K562 (cell line): ENCODE measurements at places on chromosomes 6 and 20. TPM values are rescaled to one million over a fixed set of nuclear protein-coding genes. Genes with fewer than 3 reads are reported as not detected.

DNA sequence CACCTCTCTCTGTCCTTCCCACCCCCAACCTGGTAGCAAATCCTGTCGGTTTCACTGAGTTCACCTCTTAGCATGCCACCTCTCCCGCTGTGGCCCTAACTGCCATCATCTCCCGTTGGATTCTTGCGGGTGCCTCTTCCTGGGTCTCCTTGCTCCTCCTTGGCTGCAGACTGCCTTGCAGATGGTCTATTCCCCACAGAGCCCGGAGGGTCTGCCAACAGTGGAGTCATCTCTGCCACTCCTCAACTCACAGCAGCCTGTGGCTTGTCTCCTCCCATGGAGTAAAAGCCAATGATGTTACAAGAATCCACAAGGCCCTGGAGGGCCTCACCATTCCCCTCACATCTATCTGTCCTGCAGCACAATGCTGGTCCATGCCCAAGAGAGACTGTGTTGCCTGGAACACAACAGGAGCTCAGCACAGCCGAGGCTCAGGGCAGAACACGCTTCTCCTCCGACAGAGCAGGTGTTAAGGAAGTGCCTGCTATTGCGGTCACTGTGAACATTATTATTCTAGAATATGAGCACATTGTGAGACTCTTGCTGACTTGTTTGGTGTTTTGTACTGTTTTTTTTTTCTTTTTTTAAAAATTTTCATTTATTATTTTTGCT, 241.8 kb upstream of the SULF2 start:
- peaks cover 11% of the 10 kb centered on the region for H3K27me3 ChIP-seq
- no peak overlapping the region for H3K27ac ChIP-seq
- H3K4me1 ChIP-seq = no peaks in the 10 kb centered on the region

- no peaks in the 10 kb centered on the region for H3K4me1 ChIP-seq
- no peaks in the 10 kb centered on the region for H3K36me3 ChIP-seq
- H3K27ac ChIP-seq = no peak overlapping the region
- H3K4me3 ChIP-seq = no peak overlapping the region
- no peaks in the 10 kb centered on the region for H3K27me3 ChIP-seq
- no peak for DNase-seq
Observed at GRCh38 chr6:132198896-132199295, 202.4 kb downstream of the MOXD1 start.

The TCF19 gene
- polyA plus RNA-seq = 30.0 and 33.6 TPM in 2 replicates

The SIRPB1 gene
- polyA plus RNA-seq = not detected in 2 replicates

DNA sequence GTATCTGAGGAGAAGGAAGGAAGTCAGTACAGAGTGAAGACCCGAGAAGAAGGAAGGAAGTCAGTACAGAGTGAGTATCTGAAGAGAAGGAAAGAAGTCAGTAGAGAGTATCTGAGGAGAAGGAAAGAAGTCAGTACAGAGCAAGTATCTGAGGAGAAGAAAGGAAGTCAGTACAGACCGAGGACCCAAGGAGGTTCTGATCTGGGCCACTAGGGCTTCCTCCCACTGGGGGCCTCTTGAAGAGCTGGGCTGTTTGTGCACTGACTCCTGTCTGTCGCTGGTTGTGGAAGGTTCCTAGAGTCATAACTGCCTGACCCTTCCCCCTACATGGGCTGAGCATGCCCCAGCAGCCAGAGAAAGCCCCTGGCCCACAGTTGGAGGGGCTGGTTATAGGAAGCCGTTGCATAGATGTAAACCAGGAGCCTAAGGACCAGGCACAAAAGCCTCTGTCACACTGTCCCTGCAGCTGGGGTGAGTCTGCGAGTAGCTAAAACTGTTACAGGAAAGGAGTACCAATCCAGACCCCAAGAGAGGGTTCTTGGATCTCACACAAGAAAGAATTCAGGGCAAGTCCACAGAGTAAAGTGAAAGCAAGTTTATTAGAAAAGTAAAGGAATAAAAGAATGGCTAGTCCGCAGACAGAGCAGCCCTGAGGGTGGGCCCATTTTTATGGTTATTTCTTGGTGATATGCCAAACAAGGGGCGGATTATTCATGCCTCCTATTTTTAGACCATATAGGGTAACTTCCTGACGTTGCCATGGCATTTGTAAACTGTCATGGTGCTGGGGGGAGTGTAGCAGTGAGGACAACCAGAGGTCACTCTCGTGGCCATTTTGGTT, 395.9 kb downstream of the PREX1 start:
- H3K36me3 ChIP-seq = no peaks in the 10 kb centered on the region
- no peaks in the 10 kb centered on the region for H3K4me1 ChIP-seq
- H3K4me3 ChIP-seq = no peak overlapping the region
- no peaks in the 10 kb centered on the region; the same call in 1 of the 2 replicates for H3K27me3 ChIP-seq
- H3K27ac ChIP-seq = no peak overlapping the region

The ATRN gene
- polyA plus RNA-seq = 6.3 and 7.5 TPM in 2 replicates

GRCh38 chr20:63501818-63502670, 3.2 kb upstream of the EEF1A2 start:
- peaks cover 9% of the 10 kb centered on the region; the same call in 1 of the 3 replicates for H3K27me3 ChIP-seq
- no peaks in the 10 kb centered on the region for H3K36me3 ChIP-seq
- H3K4me3 ChIP-seq = no peak overlapping the region
- peaks cover 65% of the 10 kb centered on the region for H3K4me1 ChIP-seq
- DNase-seq = peak; percentile 56

The ANKRD66 gene
- not detected in 2 replicates for polyA plus RNA-seq

GRCh38 chr6:140045116-140045515, 670.7 kb upstream of the CITED2 start:
- H3K27me3 ChIP-seq = peaks cover under 1% of the 10 kb centered on the region; the same call in 1 of the 2 replicates
- H3K4me1 ChIP-seq = no peaks in the 10 kb centered on the region
- H3K36me3 ChIP-seq = no peaks in the 10 kb centered on the region
- DNase-seq = no peak

DNA sequence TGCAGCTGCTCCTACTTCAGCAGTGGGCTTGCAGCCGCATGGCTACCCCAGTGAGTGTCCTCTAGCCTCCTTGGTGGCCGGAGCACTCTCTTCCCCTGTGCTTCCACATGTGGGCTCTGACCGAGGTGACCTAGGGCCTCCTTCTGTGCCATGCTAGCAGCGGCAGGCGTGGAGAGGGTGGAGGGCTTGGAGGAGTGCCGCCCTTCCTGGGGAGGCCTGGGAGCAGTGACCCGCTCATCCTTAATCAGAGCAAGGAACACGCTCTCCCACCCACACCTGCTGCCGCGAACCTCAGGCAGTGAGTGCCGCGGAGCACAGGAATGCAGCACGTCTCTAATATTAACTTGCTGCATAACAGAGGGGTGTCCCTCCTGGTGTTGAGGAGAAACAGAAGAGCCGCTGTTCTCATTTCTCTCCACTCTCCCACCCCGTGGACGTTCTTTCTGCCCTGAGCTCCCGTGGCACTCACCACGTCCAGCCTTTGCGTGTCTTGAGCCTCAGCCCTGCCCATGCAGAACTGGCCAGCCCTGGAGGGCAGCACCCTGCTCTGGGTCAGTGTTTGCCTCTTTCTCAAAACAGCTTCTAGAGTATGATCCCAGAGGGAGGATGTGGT, 31.9 kb downstream of the DUSP22 start:
- no peak overlapping the region for H3K27ac ChIP-seq
- H3K4me1 ChIP-seq = peaks cover 5% of the 10 kb centered on the region; the same call in 1 of the 3 replicates
- no peaks in the 10 kb centered on the region for H3K36me3 ChIP-seq
- no peak overlapping the region for H3K4me3 ChIP-seq
- DNase-seq = no peak

DNA sequence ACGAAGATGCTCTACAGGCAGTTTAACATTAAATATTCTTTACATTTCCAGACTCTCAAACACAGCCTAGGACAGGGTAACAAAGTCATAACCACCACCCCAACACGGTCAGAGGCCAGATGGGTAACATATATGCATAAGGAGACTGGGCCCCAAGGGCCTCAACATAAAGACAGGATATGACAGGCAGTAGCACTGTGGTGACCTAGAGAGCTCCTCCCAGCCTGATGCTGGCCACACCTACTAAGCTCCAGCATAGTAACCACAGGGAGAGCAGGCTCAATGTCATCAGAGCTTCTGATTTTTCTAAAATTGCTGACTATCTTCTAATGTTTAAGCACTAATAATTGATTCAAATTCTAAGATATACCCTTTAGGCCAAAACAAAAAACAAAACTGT, 21.7 kb downstream of the SMLR1 start:
- no peaks in the 10 kb centered on the region for H3K4me1 ChIP-seq
- no peak for DNase-seq
- no peaks in the 10 kb centered on the region for H3K36me3 ChIP-seq
- no peak overlapping the region for H3K27ac ChIP-seq

GRCh38 chr6:105452924-105453756, 50.3 kb upstream of the PREP start:
- H3K4me1 ChIP-seq = no peaks in the 10 kb centered on the region
- H3K27me3 ChIP-seq = no peaks in the 10 kb centered on the region; the same call in none of the 2 replicates
- no peak overlapping the region for H3K4me3 ChIP-seq
- no peak overlapping the region for H3K27ac ChIP-seq
- no peak for DNase-seq

The FAM210B gene
- polyA plus RNA-seq = 56.0 and 60.7 TPM in 2 replicates

The DACT2 gene
- not detected in 2 replicates for polyA plus RNA-seq

The C6orf58 gene
- not detected in 2 replicates for polyA plus RNA-seq

- H3K4me3 ChIP-seq = no peak overlapping the region
- no peaks in the 10 kb centered on the region for H3K36me3 ChIP-seq
- DNase-seq = no peak
- H3K4me1 ChIP-seq = no peaks in the 10 kb centered on the region
- no peak overlapping the region for H3K27ac ChIP-seq
Observed at GRCh38 chr6:110332281-110332680, 25.9 kb downstream of the METTL24 start.

DNA sequence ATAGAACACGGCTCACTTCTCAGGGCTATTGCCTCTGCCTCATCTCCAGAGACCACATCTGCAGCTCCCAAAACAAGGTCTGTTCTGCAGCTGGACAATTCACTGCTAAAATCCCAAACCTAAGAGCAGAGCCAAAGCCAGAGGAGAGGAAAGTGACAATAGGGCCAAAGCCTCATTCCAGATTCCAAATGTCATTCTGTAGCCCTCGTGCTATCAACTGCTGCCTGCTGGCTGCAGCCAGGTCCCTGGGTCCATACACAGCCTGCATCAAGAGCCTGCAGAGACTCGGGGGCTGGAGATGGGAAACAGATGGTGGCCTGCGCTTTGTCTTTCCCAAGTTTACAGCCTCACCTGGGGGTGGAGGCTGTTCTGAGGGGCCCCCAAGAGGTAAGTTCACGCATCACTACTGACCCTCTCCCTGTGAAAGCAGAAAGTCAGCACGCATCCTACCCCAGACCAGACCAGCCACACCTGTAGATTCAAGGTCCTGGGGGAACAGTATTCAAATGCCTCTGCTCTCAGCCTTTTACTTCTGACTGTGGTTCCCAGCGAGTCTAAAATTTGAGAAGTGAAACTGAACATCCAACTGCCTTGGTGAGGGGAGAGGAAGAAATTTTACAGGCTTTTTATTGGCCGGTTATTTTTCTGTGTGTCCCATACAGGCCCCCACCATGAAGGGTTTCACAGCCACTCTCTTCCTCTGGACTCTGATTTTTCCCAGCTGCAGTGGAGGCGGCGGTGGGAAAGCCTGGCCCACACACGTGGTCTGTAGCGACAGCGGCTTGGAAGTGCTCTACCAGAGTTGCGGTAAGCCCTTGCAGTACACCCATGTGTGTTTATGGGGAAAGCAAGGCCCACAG, at the start of gene LY86:
TSS of gene LY86 (plus strand) at position 657 of the 860 bp plus-strand sequence. CDS start at position 672, 15 bp downstream.
- no peak for DNase-seq
- H3K27me3 ChIP-seq = peaks cover 12% of the 10 kb centered on the region; the same call in 2 of the 3 replicates
- H3K4me1 ChIP-seq = no peaks in the 10 kb centered on the region

GRCh38 chr6:102553214-102553613, 1159.7 kb downstream of the GRIK2 start:
- H3K36me3 ChIP-seq = no peaks in the 10 kb centered on the region
- no peaks in the 10 kb centered on the region for H3K27me3 ChIP-seq
- H3K27ac ChIP-seq = no peak overlapping the region
- no peaks in the 10 kb centered on the region for H3K4me1 ChIP-seq
- no peak overlapping the region for H3K4me3 ChIP-seq
- DNase-seq = no peak

DNA sequence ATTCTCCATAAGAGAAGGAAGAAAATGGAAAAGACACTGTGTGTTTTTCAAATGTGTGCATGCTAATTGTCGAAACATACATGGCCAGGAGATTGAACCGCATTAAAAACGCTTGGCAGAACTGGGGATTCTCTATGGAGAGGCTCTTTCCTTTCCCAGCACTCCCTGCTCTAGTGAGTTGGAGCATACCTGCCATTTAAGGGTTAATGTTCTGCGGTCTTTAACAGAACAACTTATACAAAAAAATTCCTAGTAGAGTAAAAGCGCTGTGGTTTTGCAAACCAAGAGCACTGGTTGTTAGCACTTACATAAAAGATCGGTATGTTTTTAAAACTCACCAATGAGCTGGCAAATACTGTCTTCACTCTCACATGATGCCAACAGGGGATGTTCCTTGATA, 1.5 kb downstream of the TAGAP start:
- DNase-seq = no peak
- no peaks in the 10 kb centered on the region for H3K36me3 ChIP-seq
- H3K4me1 ChIP-seq = no peaks in the 10 kb centered on the region
- no peak overlapping the region for H3K4me3 ChIP-seq

DNA sequence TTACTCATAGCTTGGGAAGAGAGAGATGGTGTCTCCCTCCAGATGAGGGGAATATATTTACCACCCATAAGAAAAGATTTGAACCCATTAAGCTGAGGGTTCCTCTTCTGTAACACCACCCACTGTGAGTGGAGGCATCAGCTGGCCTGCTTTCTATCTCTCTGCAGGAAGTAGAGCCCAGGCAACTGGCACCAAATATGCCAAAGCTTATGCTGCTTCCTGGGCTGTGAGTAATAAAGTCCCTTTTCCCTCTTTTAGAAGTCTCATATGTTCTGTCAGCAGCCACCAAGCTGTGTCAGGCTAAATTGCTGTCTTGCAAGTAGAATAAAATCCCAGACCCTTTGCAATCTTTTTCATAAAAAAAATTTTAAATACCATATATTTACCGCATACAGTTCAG, 241.4 kb downstream of the LAMA2 start:
- H3K4me1 ChIP-seq = no peaks in the 10 kb centered on the region
- no peak overlapping the region for H3K27ac ChIP-seq
- H3K36me3 ChIP-seq = no peaks in the 10 kb centered on the region
- no peaks in the 10 kb centered on the region for H3K27me3 ChIP-seq
- no peak overlapping the region for H3K4me3 ChIP-seq
- DNase-seq = no peak

The GLP1R gene
- not detected in 2 replicates for polyA plus RNA-seq

The DNAH8 gene
- 2.5 and 4.0 TPM in 2 replicates for polyA plus RNA-seq

GRCh38 chr20:18412221-18412901, 54.5 kb downstream of the DZANK1 start:
- H3K36me3 ChIP-seq = no peaks in the 10 kb centered on the region
- no peak overlapping the region for H3K4me3 ChIP-seq
- DNase-seq = no peak
- H3K27ac ChIP-seq = no peak overlapping the region
- H3K4me1 ChIP-seq = no peaks in the 10 kb centered on the region
